ENCODE measurements at places on chromosomes 2 and 18.

- DNase-seq = no peak
These were observed 11.4 kb upstream of the MAPRE2 start for GRCh38 chr18:35029770-35030169.

DNA sequence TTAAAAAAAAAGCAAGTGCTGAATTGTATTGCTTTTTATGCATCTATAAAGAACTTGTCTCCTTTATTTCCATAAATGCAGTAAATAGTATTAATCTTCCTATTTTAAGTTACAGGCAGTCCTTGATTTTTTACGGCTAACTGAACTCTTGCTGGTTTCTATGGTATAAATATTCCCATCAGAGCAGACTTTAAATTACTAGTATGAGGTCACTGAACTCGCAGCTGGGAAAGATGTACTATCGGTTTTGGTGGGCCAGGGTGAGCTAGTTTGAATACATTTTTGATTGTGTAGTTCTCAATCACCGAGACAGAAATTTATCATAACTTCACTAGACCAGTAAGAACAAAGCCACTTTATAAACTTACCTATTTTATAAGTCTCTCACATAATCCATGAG, 20.9 kb upstream of the KDSR start:
- no peak for DNase-seq

DNA sequence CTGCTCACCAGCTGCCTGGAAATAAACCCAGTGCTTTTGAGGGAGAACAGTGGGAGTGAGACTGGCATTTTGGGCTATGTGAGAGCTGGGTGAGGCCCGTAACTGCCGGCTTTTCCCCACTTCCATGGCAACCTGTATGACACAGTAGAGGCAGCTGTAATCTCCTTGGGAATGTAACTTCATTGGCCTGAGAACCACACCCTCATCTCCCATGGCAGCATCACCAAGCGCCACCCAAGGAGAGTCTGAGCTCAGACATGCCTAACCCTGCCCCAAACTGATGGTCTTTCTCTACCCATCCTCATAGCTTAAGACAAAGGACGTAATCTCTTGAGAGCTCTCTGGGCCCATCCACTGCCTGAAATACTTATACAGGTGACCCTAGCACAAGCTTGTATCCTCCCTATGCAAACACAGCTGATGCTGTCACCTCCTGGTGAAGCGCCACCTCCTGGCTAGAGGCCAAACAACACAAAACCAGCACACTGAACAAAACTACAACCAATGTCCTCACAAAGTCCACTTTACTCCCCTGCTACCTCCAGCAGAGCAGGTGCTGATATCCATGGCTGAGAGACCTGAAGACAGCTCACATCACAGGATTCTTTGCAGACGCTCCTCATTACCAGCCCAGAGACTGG, 763.4 kb upstream of the NRXN1 start:
- no peak for DNase-seq

DNA sequence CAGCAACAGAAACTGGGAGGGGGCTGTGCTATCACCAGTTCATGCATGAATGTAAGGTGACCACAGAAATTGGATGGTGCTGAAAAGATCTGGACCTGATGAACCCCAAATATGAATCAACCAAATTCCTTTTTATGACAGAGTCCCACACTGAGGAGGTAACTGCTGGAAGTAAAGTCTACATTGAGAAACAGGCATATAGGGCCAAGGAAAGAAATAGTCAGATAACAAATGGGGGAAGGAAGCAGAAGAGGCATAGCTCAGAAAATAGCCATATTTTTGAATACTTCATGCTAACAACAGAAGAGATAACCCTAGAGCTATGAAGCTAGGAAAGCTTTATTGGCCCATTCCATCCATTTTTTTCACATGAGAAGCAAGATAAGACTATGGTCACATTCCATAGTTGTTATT, 25.8 kb downstream of the ZC3H6 start:
- DNase-seq = no peak

- DNase-seq = no peak
These were observed 167.9 kb upstream of the NXPH2 start for GRCh38 chr2:138948070-138948539.

- DNase-seq = no peak
These were observed 77.4 kb upstream of the NPAS2 start for GRCh38 chr2:100742277-100743254.

DNA sequence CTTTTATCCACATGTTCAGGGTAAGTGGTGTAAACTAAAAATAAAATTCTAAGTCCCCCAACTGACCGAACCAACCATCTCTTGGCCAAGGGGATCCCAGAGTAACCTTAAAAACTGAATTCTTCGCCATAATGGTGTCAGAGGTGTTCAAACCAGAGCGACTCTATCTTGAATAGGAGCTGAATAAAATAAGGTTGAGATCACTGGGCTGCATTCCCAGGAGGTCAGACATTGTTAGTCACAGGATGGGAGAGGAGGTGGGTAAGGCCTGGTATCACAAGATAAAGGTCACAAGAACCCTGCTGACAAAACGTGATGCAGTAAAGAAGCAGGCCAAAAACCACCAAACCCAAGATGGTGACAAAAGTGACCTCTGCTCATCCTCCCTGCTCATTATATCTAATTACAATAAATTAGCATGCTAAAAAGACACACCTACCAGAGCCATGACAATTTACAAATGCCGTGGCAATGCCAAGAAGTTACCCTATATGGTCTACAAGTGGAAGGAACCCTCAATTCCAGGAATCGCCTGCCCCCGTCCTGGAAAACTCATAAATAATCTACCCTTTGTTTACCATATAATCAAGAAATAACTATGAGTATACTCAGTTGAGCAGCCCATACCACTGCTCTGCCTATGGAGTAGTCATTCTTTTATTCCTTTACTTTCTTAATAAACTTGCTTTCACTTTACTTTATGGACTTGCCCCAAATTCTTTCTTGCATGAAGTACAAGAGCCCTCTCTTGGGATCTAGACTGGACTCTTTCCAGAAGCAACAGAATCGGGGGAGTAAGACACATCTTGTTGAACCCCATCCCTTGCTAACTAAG, 302.4 kb downstream of the STK39 start:
- no peak for DNase-seq

- no peak for DNase-seq
These were observed 100.8 kb upstream of the ATP5MC3 start for GRCh38 chr2:175282300-175282699.

DNA sequence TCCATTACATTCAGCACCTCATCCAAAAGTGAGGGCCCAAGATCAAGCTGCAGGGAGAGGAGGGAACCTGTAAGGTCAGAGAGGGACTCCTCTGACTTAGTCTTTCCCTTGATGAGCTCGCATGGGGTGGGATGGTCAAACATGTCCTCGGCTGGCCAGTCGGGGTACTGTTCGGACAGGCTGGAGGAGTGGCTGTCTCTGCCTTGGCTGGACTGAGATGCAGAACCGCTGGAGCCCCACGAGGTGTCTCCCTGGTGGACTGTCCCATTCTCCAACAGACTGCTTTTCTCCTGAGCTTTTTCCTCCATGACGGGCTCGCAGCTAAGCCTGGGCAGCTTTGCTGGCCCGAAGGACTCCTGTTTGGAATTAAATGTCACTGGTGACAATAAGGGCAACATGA, 25.6 kb downstream of the CDC42EP3 start:
- no peak for DNase-seq

GRCh38 chr2:224211181-224211480, 172.0 kb upstream of the SERPINE2 start:
- DNase-seq = no peak

DNA sequence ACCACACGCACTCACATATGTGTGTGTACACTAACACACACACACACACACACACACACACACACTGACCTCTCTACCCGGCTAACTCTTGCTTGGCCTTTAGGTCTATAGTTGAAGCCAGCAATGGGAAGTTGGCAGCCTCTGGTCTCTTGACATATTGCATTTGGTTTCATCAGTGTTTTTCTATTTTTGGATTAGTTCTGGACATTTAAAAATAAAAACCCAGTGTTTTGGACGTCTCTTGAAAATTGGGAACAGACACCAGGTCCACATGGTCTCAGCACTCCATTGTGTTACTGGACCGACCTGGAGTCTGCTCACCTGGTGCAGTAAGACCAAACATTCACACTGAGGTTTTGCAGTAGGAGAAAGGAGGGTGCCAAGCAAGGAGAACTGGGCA, 50.4 kb upstream of the AFF3 start:
- no peak for DNase-seq

- DNase-seq = no peak
These were observed 24.5 kb downstream of the CYP27A1 start for GRCh38 chr2:218806346-218806978.

DNA sequence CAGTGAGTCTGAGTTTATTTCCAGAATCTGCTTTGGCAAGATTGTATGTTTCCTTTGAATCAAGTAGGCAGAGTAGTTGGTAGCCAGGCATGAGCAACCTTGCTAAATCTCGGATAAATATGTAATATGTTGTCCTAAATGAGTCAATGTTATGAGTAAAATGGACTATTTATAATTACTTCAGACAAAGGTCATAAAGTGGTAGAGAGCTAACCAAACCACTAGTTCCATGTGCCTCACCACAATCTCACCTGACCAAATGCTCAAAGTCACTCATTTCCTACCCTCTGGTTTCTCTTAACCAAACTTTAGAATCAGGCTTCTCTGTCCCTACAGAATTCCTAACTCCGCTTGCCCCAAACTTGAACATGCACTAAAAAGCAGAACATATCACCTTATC, 261.2 kb upstream of the FSIP2 start:
- no peak for DNase-seq

GRCh38 chr2:239727182-239727775, 297.9 kb downstream of the NDUFA10 start:
- no peak for DNase-seq

- DNase-seq = no peak
These were observed 490.6 kb upstream of the HS6ST1 start for GRCh38 chr2:128809259-128809636.

DNA sequence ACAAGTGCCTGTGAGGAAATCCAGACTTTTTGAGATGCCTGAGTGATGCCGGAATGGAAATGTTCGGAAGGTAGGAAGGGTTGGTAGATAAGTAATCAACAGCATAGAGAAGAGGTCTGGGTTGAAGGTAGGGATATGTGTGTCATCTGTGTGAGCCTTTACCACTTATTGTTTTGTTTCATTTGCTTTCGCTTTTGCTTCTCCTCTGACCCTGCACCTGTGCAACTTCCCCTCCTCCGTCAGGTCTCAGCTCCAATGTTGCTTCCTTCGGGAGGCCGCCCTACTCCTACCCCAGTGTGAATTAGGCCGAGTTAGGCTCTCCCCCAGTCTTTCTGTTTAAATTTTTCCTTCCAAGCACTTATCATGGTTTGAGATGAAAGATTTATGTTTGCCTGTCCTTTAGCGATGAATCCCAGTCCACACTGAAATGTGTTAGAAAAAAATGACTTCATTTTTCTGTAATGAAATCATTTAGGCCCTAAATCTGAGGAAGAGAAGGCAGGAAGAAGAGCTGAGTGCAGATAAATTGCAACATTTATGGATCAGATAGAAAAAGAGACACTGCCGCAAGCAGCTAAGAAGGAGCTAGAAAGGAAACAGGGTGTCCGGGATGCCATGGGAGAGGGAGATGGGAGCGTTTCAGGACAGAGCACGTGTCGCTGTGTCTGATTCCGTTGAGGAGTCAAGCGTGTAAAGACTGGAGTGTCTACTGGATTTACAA, 139.6 kb upstream of the PELI1 start:
- DNase-seq = no peak

DNA sequence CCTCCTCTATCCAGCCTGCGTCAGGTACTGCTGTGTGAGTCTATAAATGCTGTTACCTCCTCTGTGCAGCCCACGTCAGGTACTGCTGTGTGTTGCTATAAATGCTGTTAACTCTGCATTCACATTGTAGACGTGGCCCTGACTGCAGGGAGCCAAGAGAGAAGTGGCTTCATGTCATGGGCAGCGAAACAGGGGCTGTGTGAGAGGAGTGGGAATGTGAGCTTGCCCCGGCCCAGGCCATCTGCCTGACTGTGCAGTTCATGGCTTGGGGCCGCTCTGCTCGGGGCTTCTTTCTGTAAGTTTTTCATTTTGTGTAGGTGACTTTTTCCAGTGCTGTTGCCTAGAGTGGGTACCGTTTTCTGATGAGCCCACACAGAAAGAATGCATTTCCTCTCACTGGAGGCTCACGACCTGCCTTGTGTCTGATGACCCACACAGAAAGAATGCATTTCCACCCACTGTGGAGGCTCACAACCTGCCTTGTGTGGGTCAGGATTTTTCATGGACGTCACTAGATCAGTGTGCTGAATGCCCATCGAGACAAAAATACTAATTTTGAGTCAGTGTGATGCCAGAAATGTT, 104.5 kb downstream of the SNTG2 start:
- no peak for DNase-seq

All from substantia nigra (tissue), 51 donors.